IMR-90 (cell line): ENCODE measurements at places on chromosomes 7 and 10. TPM values are rescaled to one million over a fixed set of nuclear protein-coding genes. Genes with fewer than 3 reads are reported as not detected.

Gene CYP3A4
- total RNA-seq: not detected in 2 replicates

Gene INSYN2A
- under 0.01 and 0.18 TPM in 2 replicates for total RNA-seq

Gene H2BK1
- not detected in 2 replicates for total RNA-seq

Gene FFAR4
- not detected in 2 replicates for total RNA-seq

Gene THSD7A
- under 0.01 and 0.18 TPM in 2 replicates for total RNA-seq

Gene PRR15
- not detected in 2 replicates for total RNA-seq

Gene SPDYE1
- not detected in 2 replicates for total RNA-seq

Gene TNRC18
- total RNA-seq: 4.7 and 5.3 TPM in 2 replicates

DNA sequence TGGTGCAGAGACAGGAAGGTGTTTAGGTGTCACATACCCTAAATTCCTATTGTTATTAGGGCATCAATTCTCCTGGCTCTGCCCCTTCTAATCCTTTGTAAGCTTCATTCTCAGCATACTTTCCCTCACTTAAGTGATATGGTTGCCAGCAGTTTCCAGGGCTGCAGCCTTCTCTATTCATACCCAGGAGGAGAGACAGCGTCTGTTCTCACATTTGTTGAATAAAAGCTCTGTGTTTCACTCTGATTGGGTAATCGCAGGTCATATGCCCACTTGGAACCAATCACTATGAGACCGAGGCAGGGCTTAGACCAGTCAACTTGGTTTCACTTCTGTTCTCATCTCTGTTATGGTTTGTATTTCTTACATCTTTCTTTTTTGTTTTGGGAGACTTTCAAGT lies 109.6 kb upstream of the MTPN start:
- peak overlapping the region; percentile 40; the same call in 1 of the 2 replicates for H3K4me3 ChIP-seq
- H3K27me3 ChIP-seq: no peaks in the 10 kb centered on the region
- peak; percentile 85 for DNase-seq
- no peaks in the 10 kb centered on the region for H3K4me1 ChIP-seq
- H3K36me3 ChIP-seq: no peaks in the 10 kb centered on the region

- DNase-seq: no peak
- no peaks in the 10 kb centered on the region for H3K36me3 ChIP-seq
- H3K27ac ChIP-seq: no peak overlapping the region
- no peaks in the 10 kb centered on the region for H3K27me3 ChIP-seq
- H3K4me3 ChIP-seq: no peak overlapping the region
- no peaks in the 10 kb centered on the region for H3K4me1 ChIP-seq
Measured at GRCh38 chr7:88300401-88300945, 6.2 kb downstream of the STEAP4 start.

DNA sequence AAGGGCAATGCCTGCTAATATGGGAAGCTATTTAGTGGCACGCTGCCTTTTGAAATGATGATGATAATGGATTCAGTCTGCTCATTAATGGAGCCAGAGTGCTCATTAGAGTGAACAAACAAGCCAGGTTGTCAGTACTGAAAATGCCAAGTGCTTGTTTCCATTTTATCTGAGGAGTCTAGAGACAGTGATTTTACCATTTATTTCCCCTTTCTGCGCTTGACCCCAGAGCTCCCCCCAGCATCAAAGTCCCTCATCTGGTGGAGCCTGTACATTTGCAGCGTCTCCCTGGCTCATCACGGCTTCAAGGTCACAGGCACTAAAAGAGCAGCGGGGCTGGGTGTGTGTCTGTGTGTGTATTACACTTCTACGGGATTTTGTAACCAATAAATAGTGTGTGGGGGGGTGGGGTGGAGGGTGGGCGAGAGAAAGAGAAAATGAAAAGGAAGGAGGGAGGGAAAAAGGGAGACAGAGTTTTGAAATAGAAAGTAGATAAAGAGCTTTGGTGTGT lies 553.8 kb downstream of the TFEC start:
- peak overlapping the region; percentile 44 for H3K4me3 ChIP-seq
- H3K27ac ChIP-seq: no peak overlapping the region
- no peaks in the 10 kb centered on the region for H3K4me1 ChIP-seq

DNA sequence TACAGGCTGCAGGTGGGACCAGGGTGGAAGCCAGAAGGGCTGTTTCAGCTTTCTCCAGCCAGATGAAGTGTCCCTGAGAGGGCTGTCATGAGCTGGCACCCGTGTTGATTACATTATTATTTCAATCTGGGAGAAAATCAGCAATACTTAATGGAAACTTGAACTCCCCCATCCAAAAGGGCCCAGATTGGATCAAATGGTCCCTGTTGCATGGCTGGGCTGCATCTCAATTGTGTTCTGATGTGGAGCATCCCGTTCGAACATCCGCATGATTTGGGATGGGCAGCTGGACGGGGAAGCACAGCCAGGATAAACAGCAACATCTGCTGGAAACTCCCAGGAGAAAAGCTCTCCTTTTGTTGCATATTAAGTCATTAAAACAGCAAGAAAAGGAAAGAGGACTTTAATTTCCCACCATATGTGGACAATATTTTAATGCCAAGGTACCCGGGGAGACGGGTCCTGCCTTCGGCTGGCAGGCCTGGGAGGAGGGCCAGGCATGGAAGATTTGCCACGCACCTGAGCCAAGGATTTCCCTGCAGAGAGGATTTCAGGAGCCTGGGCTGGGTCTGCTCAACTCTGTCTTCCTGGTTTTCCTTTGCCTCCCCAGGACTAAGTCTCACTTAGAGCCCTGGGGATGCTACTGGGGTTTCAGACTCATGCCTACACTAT lies 52.4 kb downstream of the NPTX2 start:
- no peak overlapping the region for H3K27ac ChIP-seq
- no peaks in the 10 kb centered on the region for H3K4me1 ChIP-seq
- H3K4me3 ChIP-seq: no peak overlapping the region
- H3K27me3 ChIP-seq: no peaks in the 10 kb centered on the region
- DNase-seq: no peak

DNA sequence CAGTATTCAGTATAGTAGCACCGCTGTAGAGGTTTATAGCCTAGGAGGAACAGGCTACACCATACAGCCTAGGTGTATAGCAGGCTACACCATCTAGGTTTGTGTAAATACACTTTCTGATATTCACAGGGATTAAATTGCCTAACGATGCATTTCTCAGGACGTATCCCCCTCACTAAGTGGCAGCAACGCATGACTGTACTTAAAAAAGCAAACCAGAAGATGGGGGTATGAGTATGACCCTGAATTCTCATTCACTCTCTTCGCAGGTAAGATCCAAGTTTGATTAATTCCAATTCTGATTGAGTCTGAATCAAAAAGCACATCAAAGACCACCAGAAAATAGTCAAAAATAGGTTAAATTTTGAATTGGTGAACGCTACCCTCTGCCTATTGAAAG lies 972 bp downstream of the ORC5 start:
- H3K27ac ChIP-seq: no peak overlapping the region
- peaks cover 4% of the 10 kb centered on the region for H3K36me3 ChIP-seq
- H3K4me3 ChIP-seq: peak overlapping the region; percentile 65; the same call in 1 of the 2 replicates
- H3K27me3 ChIP-seq: no peaks in the 10 kb centered on the region
- no peak for DNase-seq

GRCh38 chr10:124225467-124226270 lies 132.3 kb upstream of the CHST15 start:
- no peaks in the 10 kb centered on the region for H3K27me3 ChIP-seq
- no peaks in the 10 kb centered on the region for H3K4me1 ChIP-seq
- H3K27ac ChIP-seq: no peak overlapping the region
- no peak for DNase-seq

DNA sequence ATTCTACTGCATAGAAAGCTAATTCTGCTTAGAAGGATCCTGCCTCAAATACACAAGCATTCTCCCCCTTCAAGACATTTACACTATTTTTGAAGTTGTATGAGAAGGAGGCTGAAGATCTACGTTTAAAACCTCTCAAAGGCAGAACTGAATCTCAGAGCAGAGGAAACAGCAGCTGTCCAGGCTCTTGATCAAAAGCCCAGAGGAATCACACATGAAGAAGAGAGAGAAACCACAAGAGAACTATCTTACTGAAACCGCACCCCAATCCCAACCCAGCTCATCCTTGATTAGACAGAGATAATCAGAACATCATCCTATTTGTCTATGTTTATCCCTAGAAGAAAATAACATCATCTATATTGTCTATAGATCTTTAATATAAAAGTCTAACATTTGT lies 2.2 kb upstream of the DNAJC1 start:
- DNase-seq: no peak
- no peaks in the 10 kb centered on the region; the same call in none of the 2 replicates for H3K27me3 ChIP-seq
- no peaks in the 10 kb centered on the region for H3K36me3 ChIP-seq
- no peak overlapping the region for H3K4me3 ChIP-seq
- H3K4me1 ChIP-seq: no peaks in the 10 kb centered on the region; the same call in 1 of the 2 replicates
- no peak overlapping the region for H3K27ac ChIP-seq

- DNase-seq: peak; percentile 76
- H3K36me3 ChIP-seq: peaks cover 37% of the 10 kb centered on the region
- peaks cover 21% of the 10 kb centered on the region for H3K4me1 ChIP-seq
- H3K27me3 ChIP-seq: no peaks in the 10 kb centered on the region
Measured at GRCh38 chr7:116552602-116553001, 27.8 kb downstream of the CAV1 start.

- H3K4me1 ChIP-seq: peaks cover 5% of the 10 kb centered on the region
- H3K4me3 ChIP-seq: no peak overlapping the region
- no peaks in the 10 kb centered on the region for H3K36me3 ChIP-seq
- H3K27ac ChIP-seq: no peak overlapping the region; the same call in 1 of the 2 replicates
- peaks cover 12% of the 10 kb centered on the region for H3K27me3 ChIP-seq
- peak; percentile 85 for DNase-seq
Measured at GRCh38 chr10:69972981-69973397, 79.7 kb upstream of the MACROH2A2 start.

DNA sequence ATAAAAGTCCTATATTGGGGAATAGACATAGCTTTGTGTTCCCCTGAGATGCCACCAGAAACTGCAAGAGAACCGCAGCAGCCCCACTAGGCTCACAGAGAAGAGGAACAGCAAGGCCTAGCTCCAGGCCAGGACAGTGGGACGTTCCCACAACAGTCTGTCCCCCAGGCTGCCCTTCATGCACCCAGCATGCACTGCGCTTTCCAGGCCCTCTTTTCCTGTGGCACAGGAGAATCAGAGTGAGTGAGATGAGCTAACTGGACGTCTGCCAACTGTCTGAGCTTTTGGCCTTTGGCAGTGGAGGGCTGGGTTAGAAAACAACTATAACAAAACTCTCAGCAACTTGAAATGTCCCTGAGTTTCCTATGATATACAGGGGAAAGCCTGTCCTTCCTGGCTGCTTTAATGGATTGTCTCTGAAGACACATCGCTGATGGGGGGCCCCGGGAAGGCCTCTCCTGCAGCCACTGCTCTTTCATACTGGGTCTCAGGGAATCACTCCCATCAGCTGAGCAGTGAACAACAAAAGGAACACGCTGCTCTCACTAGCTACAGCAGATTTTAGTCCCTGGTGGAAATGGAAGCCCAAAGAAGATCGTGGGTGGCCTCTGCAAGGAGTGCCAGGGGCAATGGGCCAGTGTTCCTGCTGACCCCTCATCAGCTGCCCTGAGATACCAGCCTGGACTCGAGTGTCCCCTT lies 53.5 kb downstream of the PODXL start:
- no peak overlapping the region for H3K27ac ChIP-seq
- peak; percentile 49 for DNase-seq
- no peak overlapping the region for H3K4me3 ChIP-seq
- H3K27me3 ChIP-seq: no peaks in the 10 kb centered on the region

DNA sequence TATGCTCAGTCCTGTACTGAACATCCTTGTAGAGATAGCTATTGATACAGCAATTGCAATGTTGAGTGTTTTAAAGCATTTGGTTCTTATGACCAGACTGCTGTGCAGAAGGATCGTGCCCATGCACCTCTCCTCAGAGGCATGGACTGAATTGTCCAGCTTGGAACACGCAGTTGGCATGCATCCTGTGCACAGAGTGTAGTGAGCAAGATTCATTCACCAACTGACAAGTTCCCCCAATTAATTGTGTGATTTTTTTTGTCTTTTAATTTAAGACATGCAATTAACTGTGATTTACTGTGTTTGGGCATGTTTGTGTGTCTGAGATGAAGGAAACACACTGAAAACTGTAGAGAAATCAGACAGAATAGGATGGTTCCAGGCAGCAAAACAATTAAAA lies 323.7 kb downstream of the CDK14 start:
- no peak overlapping the region for H3K27ac ChIP-seq
- DNase-seq: no peak
- peaks cover 2% of the 10 kb centered on the region; the same call in 1 of the 2 replicates for H3K4me1 ChIP-seq
- H3K4me3 ChIP-seq: no peak overlapping the region
- H3K36me3 ChIP-seq: peaks cover 2% of the 10 kb centered on the region; the same call in 1 of the 2 replicates

GRCh38 chr7:112159351-112159750 lies 46.8 kb downstream of the DOCK4 start:
- no peak for DNase-seq
- H3K4me3 ChIP-seq: no peak overlapping the region
- no peaks in the 10 kb centered on the region for H3K36me3 ChIP-seq
- no peak overlapping the region for H3K27ac ChIP-seq

DNA sequence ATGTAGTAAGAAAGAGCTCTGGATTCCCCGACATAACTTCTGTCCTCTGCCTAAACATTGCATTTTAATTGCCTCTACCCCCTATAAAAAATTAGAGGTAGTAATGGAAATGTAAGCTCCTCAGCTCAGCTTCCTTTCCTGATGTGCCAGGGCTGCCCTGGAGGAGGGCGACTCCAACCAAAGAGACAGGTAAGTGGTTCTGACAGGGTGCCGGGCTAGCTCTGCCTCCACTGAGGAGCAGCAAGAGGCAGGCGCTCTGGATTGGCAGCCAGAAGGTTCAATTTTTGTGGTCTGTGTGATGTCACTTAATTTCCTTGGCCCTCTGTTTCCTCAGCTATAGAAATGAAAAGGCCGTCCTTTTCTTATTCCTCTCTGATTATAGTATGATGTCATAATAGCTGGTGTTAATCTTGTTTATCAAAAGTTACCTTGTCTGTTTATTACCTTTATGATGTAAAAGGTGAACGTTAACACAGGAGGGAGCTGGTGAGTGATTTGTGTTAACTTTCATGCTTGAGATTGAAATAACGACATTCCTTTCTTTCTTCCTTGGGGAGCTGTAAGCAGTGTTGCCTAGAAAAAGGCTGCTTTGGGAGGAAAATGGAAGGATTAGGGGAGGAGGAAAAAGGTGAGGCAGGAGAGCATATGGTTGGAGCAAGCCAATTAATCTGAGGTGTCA lies 51.8 kb downstream of the ANLN start:
- DNase-seq: no peak
- no peak overlapping the region for H3K4me3 ChIP-seq
- H3K36me3 ChIP-seq: peaks cover 9% of the 10 kb centered on the region
- no peaks in the 10 kb centered on the region for H3K27me3 ChIP-seq
- H3K4me1 ChIP-seq: peaks cover 1% of the 10 kb centered on the region; the same call in 1 of the 2 replicates

DNA sequence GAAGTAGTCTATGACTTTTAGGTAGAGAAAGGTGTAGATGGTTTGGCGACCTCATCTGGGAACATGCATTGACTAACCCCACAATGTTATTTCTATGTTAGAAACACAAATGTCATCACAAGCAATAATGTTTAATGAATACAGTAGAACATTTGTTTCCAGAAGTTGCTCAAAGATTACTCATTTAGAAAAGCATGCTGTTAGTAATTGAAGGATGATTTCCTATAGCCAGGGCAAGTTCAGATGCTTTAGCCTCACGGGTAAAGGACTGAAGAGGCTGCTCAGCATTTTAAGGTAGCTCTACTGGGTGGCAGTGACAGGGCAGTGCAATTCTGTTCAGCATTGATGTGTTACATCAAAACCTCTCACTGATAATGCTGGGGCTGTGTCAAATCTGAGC lies 199.3 kb upstream of the FZD1 start:
- no peaks in the 10 kb centered on the region for H3K36me3 ChIP-seq
- DNase-seq: peak; percentile 69
- H3K27ac ChIP-seq: no peak overlapping the region
- no peaks in the 10 kb centered on the region for H3K27me3 ChIP-seq
- H3K4me1 ChIP-seq: peaks cover 6% of the 10 kb centered on the region; the same call in 1 of the 2 replicates

GRCh38 chr7:95794917-95795515 lies 22.7 kb downstream of the DYNC1I1 start:
- H3K4me3 ChIP-seq: no peak overlapping the region
- H3K36me3 ChIP-seq: no peaks in the 10 kb centered on the region
- peak; percentile 30 for DNase-seq
- H3K27me3 ChIP-seq: no peaks in the 10 kb centered on the region

- H3K4me3 ChIP-seq: no peak overlapping the region
- H3K36me3 ChIP-seq: no peaks in the 10 kb centered on the region
- H3K27ac ChIP-seq: no peak overlapping the region
- no peaks in the 10 kb centered on the region for H3K4me1 ChIP-seq
Measured at GRCh38 chr10:9302140-9302746, 1247.8 kb downstream of the GATA3 start.
